Brain microvascular endothelial cell (primary cell): ENCODE measurements at places on chromosomes 13 and 19.

- no peak for DNase-seq
These were observed 24.2 kb downstream of the NEK5 start for GRCh38 chr13:52104624-52105023.

DNA sequence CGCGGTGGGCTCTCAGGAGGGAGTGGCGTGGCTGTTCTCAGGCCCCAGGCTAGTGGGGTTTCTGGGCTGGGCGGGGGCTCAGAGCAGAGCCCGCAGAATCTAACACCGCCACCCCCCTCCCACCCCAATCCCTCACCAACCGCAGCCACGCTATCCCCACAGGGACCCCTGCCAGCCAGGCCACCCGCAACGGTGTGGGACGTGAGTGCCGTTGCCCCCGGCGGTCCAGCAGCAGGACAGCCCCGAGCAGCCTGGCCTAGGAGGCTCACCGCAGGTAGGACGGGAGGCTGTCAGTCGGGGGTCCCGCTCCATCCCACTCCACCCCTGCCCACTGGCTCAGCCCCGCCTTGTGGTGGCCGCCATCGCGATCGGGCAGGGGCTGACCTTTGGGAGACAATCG lies at the start of gene NTN5:
NTN5 (minus strand) TSS at position 24 of the 400 bp plus-strand sequence. CDS start 2,031 bp downstream, outside the sequence.
- DNase-seq = no peak

DNA sequence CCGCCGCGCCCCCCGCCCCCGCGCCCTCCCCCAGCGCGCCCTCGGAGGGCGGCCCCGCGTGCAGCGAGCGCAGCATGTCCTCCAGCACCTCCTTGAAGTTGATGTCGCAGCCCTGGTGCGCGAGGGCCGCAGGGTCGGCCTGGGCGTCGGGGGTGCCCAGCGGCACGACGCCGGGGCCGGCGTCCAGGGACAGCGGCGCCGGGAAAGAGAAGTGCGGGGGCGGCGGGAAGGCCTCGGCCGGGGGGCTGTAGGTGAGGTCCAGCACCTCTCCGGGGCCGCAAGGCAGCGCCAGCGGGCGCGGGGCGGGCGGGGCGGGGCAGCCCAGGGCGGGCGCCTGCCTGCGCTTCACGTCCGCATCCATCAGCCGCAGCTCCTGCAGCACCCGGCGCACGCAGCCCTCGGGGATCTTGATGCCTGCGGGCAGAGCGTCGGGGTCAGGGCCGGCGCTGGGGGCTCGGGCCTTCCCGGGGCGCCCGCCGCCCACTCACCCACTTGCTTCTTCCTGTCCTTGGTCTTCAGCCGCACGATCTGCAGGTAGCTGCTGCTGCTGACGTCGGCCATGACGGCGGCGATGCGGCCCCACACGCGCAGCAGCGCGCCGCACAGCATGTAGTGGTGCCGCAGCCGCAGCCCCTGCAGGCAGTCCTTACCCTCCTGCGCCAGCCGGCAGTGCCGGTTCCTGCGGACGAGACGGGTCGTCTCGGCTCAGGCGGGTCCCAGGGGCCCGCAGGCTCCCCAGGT lies 4.7 kb downstream of the GPX4 start:
- no peak for DNase-seq

- no peak for DNase-seq
These were observed 113.6 kb downstream of the ATP11A start for GRCh38 chr13:112803422-112803821.

DNA sequence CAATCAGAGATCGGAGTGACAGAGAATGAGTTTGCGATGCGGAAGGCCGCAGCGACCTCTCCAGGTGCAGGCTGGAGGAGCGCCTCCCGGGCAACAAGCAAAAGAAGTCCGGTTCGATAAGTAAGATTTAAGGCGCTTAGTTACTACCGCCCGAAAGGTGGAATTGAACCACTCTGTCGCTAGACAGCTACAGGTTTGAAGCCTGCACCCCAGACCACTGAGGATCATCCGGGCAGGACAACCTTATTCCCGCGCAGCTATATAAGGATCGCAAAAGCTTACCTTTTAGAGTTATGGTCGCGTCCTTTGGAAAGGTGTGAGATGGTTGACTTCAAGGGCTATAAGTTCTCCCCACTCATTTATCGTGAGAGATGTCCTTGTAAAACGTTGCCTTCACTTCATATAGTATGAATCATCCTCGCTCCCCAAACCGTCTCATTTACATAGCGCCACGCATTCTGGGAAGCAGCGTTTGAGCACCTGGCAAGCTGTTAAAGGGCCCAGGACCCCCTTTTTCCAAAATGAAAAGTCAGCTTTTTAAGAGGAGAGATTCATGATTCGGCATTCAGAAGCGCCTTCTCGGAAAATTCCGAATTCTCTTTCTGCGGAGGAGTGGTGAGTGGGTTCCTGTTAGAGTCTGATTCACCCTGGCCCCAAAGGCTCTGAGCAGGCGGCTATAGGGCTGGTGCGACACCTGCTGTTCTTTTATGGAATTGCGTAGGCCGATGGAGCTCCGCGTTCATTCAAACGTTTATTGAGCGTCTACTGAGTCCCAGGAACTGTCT lies 10.8 kb downstream of the FOSB start:
- peak; percentile 92 for DNase-seq
